Activated T-helper 1 cell treated with Interleukin-2 at 50 U/mL for 16 hours (primary cell): ENCODE measurements at places on chromosomes 12 and 14.

DNA sequence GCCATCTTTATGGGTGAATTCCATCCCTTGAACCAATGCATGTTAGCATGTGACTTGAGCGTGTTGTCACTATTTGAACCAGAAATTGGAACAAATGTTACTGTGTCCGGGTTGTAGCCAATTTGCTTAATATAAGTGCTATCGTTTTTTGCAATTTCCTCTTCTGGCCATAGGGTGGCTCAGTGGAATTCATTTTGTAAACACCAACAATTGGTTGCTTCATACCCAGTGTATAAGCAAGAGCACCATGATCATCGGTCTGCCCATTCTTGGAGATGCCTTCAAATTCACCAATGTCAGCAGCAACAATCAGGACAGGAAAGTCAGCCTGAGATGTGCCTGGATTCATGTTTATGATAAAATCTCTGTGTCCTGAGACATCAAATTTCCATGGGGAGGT lies 5.0 kb upstream of the NEDD1 start:
- no peak for DNase-seq

GRCh38 chr12:127628645-127629044 lies 638.3 kb upstream of the TMEM132C start:
- DNase-seq: no peak

DNA sequence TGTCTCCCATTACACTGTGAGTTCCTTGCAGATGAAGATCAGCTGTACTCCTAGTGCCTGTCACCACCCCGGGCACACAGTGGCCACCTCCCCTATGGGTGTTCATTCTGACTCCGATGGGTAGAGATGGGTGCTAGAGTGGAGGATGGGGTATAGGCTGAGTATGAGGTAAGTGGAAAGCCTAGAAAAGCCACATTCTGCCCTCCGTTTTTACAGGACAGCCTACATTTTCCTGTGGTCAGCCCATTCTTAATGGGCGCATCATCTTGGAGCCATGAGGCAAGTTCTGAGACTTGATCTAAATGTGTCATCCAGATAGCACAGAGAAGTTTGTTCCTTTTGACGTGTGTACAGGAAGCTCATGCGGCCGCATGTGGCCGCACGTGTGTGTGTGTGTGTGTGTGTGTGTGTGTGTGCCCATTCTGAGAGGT lies 166.7 kb upstream of the HIF1A start:
- DNase-seq: no peak

DNA sequence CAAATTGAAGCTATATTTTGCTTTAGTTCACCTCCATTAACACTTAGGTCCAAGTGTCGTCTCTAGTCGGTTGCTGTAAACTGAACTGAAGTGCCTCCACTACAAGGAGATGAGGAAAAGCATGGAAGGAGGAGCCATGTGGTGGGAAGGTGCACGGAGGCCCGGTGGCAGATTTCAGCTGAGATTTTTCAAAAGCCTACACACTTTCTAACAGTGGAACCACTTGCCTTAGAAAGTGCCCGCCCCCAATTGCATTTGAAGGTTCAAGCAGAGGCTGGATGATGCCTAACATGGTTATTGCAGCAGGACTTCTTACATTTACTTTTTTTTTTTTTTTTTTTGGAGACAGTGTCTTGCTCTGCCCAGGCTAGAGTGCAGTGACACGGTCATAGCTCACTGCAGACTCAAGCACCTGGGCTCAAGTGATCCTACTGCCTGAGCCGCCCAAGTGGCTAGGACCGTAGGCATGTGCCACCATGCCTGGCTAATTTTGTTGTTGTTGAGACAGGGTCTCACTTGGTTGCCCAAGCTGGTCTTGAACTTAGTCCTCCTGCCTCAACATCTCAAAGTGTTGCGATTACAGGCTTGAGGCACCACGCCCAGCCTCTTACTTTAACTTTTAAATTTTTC lies 27.6 kb downstream of the EML1 start:
- no peak for DNase-seq

- DNase-seq: no peak
These were observed 8.6 kb upstream of the SNRNP35 start for GRCh38 chr12:123449249-123449733.

DNA sequence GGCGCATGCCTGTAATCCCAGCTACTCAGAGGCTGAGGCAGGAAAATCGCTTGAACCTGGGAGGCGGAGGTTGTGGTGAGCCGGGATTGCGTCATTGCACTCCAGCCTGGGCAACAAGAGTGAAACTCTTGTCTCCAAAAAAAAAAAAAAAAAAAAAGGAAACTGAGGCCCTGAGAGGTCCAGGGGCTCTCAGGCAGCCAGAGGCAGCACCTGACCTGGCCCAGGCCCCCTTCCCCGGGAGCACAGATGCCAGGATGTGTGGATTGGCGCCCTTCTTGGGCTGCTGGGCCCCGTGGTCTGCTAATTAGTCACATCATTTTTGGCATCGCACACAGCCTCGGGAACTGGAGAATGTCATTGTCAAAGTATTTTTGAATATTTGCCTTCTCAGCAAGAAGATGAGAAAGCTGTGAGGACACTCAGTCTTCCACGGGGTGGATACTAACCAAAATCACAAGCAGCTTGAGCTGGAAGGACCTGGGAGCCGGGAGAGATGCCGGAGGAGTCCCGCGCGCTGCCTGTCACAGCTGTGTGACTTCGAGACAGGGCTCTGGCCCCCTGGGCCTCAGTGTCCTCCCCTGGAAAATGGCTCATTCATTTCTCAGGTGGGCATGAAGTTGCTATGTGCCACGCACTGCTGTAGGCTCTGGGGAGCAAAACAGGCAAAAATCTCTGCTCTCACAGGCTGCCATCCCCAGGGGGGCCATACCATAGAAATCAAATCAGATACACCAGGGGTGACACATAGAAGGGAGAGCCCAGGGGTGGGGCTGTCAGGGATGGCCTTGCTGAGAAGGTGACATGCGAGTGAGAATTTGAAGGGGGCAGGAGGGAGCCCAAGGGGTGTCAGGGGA lies 12.5 kb upstream of the RCOR1 start:
- no peak for DNase-seq

- no peak for DNase-seq
These were observed 30.3 kb downstream of the TTC7B start for GRCh38 chr14:90785876-90786450.

DNA sequence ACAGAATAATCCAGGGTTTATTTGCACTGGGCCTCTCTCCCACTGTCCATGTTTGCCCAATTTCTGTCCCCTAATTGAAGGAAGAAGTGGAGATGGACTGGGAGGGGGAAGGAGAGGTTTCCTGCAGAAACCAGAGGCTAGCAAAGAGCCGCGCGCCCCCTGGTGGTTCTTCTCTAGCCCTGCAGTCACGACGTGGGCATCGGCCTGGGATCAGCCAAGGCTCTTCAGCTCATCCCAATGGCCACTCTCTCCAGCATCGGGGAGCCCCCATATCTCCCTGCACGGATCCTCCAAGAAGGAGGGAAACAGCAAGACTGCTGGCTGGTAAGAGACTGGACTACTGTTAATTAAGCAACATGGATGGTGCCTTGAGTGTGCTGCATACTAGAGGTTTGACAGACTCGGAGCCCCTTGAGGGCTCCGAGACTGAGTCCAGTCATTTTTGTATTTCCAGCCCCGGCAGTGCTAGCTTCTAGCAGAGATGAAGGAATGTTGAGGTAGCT lies 18.7 kb downstream of the ZBTB39 start:
- peak; percentile 54 for DNase-seq

DNA sequence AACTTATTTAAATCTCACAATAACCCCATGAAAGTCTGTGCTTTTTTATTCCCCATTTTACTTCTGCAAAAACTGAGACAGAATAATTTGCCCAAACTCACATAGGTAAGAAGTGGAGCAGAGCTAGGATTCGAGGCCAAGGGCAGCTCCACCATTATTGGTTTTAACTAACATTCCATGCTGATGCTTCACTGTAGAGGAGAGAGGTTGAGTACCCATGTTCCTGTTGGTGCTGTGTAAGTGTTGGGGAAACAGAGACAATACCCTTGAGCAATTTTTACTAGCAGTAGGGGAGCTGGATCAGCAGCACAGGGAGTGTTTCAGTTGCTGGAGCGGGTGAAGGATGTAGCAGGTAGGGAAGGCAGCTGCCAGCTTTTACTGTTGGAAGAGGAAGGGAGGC lies 21.1 kb downstream of the RASSF8 start:
- no peak for DNase-seq

GRCh38 chr12:32688786-32689185 lies 9.7 kb downstream of the DNM1L start:
- no peak for DNase-seq

- no peak for DNase-seq
These were observed 1.4 kb upstream of the ARHGEF40 start for GRCh38 chr14:21068521-21069387.

- DNase-seq: no peak
These were observed 107.3 kb downstream of the PPP2R5E start for GRCh38 chr14:63435838-63436237.

DNA sequence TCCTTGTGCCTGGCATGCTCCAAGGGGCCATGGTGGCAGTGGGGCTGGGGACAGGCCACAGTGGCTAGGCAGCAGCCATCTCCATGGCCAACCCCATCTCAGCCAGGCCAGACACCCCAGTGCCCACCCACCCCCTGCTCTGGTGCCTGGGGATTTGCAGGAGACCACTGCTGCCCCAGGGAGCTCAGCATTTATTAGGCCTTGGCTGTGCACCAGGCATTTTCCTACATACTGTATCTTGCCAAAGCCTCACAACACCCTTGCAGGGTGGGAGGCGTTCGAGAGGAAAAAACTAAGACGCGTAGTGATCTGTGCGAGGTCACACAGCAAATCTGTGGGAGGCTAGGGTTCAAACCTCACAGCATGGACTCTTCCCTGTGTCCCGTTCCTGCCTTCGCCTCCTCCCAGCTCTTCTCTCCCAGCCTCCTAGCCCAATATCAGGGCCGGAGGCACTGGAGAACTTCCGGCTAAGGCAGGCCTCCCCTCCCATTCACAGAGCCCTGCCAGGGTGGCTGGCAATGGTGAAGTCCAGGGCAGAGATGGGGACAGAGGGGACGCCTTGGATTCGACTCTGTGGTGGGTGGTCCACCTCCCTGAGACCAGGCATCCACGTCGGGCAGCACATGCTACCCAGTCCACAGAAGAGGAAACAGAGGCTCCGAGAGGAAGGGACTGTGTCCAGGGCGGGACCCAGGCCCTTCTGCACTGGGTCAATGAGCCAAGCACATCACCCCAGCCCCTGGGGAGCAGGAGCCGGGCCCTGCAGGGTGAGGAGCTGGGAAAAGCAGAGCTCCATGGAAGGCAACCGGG lies 57.4 kb downstream of the FAM222A start:
- DNase-seq: no peak

- DNase-seq: no peak
These were observed 2.3 kb upstream of the ZNF384 start for GRCh38 chr12:6691473-6691872.

GRCh38 chr14:95464514-95464913 lies 51.9 kb downstream of the SYNE3 start:
- no peak for DNase-seq

DNA sequence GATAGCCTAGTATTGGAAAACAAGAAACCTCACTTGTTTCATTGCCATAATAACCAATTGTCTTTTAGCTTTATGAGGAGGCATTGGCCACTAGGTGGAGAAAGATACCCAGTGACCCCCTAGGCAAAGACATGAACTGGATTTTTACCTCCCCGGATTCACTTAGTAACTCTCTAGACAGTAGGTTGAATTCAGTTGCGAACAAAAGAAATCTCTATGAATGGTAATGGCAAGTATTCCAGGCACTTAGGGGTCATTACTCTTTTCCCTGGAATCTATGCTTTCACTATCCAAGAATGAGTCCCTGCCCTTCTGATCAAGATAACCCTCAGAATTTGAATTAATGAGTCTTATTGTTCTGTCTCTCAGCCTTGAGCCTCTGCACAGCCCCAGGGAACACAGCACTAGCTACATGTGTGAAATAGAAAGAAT lies 29.5 kb upstream of the RHOJ start:
- no peak for DNase-seq

DNA sequence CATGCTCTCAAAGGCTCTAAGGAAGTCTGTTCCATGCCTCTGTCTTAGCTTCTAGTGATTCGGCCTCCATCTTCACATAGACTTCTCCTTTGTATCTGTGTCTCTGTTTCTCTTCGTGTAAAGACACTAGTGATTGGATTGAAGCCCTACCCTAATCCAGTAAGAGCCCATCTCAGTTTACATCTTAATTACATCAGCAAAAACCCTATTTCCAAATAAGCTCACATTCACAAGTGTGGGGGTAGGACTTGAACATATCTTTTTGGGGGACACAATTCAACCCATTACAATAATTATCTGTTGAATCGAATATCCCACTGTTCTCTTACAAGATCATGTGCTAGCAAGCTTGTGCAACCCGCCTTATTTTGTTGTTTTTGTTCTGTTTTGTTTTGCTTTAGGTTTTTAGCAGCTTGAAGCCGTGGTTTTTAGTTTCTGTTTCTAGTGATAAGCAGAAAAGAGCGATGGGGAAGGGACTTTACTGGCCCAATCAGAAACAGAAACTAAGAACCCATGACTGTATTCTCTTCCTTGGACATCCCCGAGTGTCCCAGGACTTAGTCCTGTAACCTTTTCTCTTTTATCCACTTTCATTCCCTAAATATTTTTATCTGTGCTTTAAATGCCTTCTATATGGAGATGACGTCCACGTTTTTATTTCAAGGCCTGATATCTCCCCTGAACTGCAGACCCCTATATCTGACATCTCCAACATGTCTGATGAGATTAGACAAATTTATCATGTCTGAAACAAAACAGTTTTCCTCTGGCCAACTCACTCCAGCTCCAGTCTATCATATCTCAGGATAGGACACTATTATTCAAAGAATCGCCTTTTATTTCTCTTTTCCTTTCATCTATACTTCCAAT lies 353.0 kb downstream of the CCDC91 start:
- DNase-seq: no peak
